ENCODE measurements at places on chromosomes 4 and X.

- DNase-seq, result no peak
Measured at GRCh38 chr4:89204624-89205023, 93.3 kb downstream of the TIGD2 start.

DNA sequence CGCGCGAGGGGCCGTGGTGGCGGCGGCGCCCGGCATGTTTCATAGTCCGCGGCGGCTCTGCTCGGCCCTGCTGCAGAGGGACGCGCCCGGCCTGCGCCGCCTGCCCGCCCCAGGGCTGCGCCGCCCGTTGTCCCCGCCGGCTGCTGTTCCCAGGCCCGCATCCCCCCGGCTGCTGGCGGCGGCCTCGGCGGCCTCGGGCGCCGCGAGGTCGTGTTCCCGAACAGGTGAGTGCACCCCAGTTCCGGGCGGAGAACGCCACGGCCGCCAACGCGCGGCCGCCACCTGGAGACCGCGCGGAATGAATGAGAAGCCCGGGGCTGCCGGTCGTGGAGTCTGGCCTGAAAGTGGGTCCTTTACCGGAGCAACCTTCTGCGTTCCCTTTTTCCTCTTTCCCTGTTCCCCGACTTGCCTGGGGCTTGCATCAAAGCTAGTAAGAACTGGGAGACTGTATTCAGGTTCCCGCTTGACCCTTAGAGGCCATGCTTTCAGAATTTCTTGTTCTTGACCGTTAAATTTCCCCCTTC, 429 bp downstream of the NOCT start:
- peak; percentile 26 for DNase-seq

- no peak for DNase-seq
Measured at GRCh38 chrX:11439846-11440245, 146.6 kb downstream of the AMELX start.

GRCh38 chr4:67428819-67429218, 116.5 kb downstream of the CENPC start:
- no peak for DNase-seq

- peak; percentile 21 for DNase-seq
Measured at GRCh38 chr4:3387943-3388361, 53.8 kb upstream of the HGFAC start.

DNA sequence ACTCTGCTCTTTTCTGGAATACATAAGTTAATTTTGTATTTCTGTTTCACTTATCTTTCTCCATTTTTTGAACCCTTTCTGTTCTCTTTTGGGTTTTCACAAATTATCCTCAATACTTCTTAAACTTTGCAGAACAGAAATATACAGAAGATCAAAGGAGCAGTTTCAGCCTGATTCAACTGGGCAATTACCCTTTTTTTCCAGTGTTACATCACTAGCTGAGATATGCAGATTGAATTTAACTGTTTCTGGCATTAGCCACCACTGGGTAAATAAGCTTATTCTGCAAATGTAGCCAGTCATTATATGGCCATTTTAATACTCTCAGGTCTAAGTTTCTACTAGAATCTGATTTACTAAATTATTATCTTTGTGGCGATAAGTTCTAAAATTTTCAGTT, 66.9 kb upstream of the GRID2 start:
- DNase-seq, result no peak

GRCh38 chrX:63967551-63967950, 182.5 kb upstream of the ARHGEF9 start:
- DNase-seq, result no peak

DNA sequence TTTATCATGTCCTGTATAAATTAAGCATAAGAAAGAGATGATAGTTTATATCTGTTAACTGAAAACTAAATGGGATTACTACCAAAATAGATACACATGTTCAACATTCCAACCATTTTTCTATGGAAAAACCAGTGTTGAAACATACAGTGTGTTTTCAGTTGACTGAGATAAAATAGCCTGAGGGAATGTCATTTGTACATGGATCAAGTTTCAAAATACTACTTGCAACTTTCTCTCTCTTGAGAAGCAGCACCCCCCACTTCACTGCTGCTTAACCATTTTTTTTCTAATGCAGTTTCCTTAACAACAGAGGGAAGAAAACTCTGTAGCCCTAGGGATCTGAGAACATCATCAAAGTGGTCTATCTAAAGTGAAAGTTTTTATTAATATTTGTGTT, 70.8 kb downstream of the NPNT start:
- no peak for DNase-seq

DNA sequence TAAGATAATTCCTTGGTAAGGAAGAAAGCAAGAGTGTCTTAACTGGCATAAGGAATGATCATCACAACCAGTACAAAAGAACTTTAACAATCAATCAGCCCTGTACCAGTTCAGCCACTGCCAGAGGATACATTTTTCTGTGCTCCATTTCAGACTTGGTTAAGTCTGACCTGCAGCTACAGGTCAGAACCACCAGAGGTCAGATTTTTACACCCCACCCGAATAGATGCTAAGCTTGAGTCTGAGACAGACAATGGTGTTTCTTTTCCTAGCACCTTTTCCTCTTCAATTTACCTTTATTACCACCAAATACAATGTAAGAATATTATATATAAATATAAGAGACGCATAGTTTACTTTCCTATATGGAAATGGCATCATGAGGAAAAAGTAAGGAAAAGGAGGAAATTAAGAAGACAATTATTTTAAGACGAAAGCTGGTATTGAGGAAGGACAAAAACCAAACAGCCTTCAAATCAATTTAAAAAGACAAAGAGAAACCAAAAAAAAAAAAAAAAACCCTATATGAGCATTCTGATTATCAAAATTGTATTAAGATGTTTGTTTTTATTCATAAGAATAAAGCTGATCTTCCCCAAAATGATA, 215.3 kb upstream of the TTC29 start:
- peak; percentile 9 for DNase-seq

- DNase-seq, result no peak
Measured at GRCh38 chr4:76990288-76991080, 40.9 kb downstream of the SEPTIN11 start.

DNA sequence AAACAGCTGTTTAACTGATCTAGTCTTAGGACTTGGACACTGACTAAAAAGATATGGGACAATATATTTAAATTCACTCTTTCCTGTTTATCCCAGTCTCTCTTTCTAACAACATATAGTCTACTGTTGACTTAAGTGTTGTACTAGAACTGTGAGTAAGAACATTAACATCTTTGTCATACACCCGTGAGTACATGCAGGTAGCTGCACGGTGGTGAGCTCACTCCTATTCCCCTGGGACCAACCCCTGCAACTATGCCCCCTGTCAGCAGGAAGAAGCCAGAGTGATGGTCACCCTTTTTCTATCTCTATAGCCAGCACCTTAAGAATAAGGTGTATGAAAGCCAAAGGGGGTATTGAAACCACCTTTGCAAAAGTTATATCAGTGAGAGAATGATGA, 17.6 kb downstream of the TBL1X start:
- DNase-seq, result no peak

DNA sequence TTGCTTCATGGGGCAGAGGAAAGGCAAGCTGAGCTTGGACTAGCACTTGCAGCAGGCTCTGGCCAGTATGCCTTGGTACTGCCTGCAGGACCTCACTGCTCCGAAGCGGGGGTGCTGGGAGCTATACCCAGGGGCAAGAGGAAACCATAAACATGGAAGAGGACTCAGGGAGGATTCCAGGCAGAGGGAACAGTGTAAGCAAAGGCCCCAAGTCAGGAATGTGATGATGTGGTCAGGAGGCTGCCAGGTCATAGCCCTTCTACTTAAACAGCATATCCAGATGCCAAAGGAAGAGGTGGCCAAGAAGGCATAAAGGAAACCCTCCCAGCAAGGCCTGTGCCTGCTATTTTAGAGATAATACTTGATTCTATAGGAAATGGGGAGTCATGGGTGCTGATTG, 31.1 kb downstream of the RAB40AL start:
- DNase-seq, result no peak

GRCh38 chr4:140150886-140151698, 2.9 kb downstream of the MAML3 start:
- DNase-seq, result peak; percentile 80

DNA sequence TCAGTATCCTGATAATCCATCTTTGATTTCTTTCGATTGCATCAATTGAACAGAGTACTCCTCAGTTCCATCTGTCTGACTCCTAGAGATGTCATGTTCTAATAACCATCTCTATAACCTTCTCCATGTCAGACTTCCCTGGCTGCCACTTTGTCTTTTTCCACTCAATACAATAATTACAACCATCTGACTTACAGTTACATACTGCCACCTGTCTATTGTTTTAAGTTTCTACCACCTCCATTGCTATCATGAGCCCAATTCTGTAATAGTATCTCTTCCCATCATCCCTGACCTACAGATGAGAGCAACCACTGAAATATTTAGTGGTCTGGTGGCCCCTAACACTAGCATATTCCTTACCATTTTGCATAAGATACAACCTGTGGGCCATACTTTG, 439.2 kb upstream of the FAM47C start:
- no peak for DNase-seq

- no peak for DNase-seq
Measured at GRCh38 chr4:73583666-73584065, 36.6 kb downstream of the RASSF6 start.

DNA sequence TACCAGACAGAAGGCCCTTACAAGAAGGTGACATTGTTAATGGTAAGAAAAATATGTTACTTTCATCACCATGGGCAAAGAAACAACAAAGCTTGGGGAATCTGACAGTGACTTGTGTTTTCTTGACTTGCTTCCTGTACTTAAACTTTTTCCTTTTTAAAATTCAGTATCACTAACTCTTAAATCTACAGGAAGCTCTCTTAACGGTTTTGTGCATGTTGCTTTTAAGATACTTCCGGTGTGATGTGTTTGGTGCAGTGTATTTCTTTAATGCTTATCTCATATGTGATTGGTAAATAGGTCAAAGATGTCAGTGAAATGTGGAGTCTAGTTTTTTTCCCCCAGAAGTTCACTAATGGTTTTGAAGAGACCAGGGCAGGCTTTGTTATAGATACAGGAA, 45.2 kb downstream of the ADH5 start:
- no peak for DNase-seq

DNA sequence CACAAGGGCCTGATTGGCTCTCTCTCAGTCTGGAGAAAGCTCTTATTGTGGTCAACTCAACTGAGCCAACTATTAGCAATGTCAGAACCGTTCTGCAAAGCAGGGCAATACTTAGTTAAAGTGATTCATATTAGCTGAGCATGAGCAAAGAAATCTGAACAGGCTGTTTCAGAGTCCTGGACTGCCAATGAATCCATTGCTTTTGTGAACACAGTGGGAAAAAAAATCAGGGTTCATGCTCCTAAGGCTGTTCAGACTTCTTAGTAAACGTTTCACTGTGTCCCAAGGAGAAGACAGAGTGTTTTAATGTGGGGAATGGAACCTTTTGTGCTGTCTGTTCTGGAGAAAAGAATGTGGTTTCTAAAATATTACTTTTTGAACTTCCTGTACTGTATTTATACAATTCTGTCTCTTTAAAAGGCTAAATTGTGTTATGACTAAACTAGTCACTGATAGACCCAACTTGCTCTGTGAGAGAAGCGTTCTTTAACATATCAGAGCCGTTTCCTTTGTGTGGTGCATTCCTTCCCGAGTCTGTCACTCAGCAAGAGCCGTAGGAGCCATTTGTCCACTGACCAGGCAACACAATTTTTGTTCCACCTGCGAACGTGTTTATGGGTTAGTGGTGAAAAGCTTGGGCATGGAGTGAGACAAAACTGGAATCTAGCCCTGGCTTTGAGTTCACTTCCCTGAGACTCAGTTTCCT, 366.1 kb downstream of the FBXO8 start:
- no peak for DNase-seq

- DNase-seq, result no peak
Measured at GRCh38 chr4:174460684-174461083, 61.6 kb downstream of the HPGD start.

GRCh38 chr4:51894059-51894645, 51.2 kb downstream of the DCUN1D4 start:
- no peak for DNase-seq

DNA sequence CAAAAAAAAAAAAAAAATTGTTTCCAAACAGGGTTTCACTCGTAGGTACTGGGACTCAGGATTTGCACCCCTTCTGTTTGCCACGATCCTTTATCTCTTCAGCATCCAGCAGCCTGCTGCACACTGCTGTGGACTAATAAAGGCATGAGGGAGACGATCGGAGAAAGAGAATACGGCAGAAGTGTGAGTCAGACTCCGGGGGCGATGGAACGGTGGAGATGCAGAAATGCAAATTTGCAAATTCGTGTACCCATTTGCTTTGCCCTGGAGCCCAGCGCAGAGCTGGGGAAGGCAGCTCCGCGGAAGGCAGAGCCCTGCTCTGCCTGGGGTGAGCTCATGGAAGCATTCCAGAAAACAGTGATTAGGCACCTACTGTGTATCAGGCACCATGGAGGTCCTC, 270.3 kb downstream of the ASMT start:
- no peak for DNase-seq

- no peak for DNase-seq
Measured at GRCh38 chr4:125781651-125782050, 466.9 kb downstream of the FAT4 start.

GRCh38 chrX:69369999-69370398, 134.1 kb upstream of the NALF2 start:
- DNase-seq, result no peak

- DNase-seq, result peak; percentile 23
Measured at GRCh38 chr4:680551-680927, 6.2 kb downstream of the MYL5 start.

GRCh38 chrX:87732133-87732532, 214.5 kb downstream of the KLHL4 start:
- no peak for DNase-seq

- peak; percentile 58 for DNase-seq
Measured at GRCh38 chrX:131827935-131828334, 195.2 kb upstream of the STK26 start.

GRCh38 chr4:95831166-95831565, 8.7 kb upstream of the PDHA2 start:
- DNase-seq, result no peak

DNA sequence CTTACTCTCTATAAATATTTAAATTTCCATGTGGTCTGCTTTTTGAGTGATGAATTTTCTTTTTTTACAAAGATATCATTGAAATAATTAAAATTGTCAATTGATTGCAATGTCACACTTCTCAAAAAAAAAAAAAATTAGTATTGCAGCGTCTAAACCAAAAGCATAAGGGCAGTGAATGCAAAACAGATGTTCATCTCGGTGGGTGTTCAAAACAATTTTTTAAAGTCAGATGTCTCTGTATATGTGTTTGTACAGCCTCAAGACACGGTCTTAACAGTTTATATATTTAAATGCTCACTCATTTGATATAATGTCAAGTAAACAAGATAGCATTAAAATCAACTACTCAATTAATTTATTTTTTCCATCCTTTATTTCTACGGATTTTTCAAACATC, 52.3 kb downstream of the PALLD start:
- no peak for DNase-seq

Measured in CD4-positive, alpha-beta T cell treated with Interferon alpha-2 for 1 hour (primary cell).